ENCODE measurements at places on chromosomes 1 and 21.

GRCh38 chr1:55310505-55310971 is 95.4 kb upstream of the USP24 start:
- DNase-seq: no peak

DNA sequence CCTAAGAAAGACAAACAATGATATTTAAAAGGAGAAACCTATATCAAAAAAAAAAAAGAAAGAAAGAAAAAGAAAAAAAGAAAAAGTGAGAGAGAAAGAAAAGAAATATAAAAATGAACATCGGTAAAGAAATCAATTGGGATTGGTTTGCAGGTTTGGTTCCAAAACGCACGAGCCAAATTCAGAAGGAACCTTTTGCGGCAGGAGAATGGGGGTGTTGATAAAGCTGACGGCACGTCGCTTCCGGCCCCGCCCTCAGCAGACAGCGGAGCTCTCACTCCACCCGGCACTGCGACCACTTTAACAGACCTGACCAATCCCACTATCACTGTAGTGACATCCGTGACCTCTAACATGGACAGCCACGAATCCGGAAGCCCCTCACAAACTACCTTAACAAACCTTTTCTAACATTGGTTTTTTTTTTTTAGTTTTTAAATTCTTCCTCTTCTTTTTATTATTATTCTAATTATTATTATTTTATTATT is 11.7 kb downstream of the LHX9 start:
- no peak for DNase-seq

DNA sequence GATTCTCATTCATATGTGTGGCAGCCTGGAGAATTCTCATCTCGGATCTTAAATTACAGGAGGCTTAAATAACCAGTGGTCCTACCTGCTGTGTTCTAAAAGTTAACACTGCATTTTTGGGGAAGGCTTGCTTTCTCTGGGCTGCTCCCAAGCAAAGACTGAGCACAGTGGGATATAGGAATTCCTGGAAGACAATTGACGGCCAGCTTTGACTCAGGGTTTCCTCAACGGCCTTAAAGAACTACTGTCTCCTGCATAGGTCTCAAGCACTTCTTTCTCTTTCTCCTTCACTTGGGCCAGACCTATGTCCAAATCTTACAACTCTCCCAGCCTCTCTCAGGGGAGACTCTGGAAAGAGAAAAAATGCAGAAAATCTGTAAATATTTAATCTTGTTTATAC is 1.0 kb upstream of the KRTAP13-3 start:
- no peak for DNase-seq

- no peak for DNase-seq
Measured at GRCh38 chr1:27527223-27527889, 37.4 kb upstream of the WASF2 start.

GRCh38 chr1:195576641-195577040 is 1031.6 kb downstream of the KCNT2 start:
- DNase-seq: no peak

GRCh38 chr1:9435854-9436640 is 103.2 kb upstream of the SLC25A33 start:
- no peak for DNase-seq

GRCh38 chr1:206465951-206466350 is 4.3 kb upstream of the IKBKE start:
- no peak for DNase-seq

DNA sequence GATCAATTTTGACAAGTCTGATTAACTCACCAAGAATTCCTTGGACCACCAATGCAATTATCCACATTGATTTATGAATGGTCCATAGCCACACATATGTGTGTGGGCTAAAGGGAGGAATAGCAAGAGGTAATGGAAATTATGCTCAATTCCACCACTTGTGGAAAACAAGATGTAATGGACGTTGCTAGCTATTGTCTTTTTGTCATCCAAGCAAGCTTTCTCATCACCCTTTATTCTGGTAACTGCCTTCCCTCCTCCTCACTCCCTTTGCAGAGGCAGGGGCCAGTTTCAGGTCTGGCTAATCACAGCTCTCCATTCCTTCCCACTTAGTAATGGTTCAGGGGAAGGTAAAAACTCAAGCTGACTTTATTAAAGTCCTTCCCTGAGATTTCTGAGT is 24.7 kb upstream of the RAB3GAP2 start:
- no peak for DNase-seq

- DNase-seq: no peak
Measured at GRCh38 chr1:48344373-48344772, 121.9 kb downstream of the SLC5A9 start.

DNA sequence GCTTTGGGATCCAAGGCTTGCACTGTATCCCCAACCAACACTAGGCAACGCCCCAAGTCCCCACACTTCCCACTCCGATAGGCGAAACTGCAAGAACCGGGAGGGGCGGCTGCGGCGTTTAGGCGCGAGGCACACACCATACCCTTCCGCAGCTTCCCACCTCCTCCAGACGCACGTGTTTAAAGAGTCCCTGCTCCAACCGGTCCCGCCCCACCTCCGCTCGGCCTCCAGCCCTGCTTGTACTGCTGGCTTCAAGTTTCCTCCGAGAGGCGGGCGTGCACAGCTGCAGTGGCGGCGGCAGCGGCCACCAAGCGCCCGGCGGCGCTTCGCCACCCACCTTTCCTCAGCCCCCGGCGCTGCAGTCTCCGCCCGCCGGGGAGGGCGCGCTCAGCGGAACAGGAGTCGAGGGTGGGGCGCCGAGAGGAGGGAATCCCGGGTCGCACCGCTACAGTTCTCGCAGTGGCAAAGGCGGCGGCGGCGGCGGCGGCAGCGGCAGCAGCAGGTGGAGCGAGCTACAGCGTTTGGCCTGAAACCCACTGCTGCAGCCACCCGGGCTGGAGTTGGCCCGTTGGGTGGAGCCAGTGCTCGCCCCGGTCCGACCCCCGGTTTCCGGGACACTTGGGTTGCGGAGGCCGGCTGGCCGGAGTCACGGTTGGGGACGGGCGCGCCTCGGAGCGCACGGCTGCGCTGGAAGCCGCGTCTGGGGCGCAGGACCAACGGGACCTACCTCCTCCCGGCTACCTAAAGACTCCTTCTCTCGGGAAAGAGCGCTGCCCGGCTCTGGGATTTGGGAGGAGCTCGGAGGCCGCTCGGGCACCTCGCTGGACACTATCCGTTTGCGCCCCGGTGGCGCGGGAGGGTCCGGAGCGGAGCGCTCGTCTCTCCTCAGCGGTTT is at the start of gene CNIH3:
Gene CNIH3, plus strand, starts transcription at position 457 of the 895 bp plus-strand sequence. CDS start 858 bp downstream, outside the sequence.
- no peak for DNase-seq

DNA sequence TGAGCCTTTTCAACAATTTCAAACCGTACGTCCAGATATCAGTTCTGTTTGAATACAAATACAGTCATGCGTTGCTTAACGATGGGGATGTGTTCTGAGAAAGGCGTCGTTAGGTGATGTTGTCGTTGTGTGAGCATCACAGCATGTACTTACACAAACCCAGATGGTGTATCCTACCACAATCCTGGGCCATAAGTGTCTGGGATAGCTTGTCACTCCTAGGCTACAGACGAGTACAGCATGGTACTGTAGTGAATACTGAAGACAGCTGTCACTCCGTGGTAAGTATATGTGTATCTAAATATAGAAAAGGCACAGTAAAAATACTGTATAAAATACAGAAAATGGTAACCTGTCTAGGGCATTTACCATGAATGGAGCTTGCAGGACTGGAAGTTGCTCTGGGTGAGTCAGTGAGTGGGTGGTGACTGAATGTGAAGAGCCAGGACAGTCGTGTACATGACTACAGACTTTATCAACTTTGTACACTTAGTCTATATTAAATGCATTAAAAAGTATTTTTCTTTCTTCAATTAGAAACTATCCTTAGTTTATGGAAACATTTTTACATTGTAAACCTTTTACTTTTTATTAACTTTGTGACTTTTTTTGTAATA is 10.5 kb upstream of the OR2W3 start:
- no peak for DNase-seq

Data from cerebellar nuclear complex (tissue), 1 donor.